ENCODE measurements at places on chromosomes 3 and 15.

GRCh38 chr15:71529361-71529760, 281.0 kb upstream of the NR2E3 start:
- peak; percentile 32 for DNase-seq

DNA sequence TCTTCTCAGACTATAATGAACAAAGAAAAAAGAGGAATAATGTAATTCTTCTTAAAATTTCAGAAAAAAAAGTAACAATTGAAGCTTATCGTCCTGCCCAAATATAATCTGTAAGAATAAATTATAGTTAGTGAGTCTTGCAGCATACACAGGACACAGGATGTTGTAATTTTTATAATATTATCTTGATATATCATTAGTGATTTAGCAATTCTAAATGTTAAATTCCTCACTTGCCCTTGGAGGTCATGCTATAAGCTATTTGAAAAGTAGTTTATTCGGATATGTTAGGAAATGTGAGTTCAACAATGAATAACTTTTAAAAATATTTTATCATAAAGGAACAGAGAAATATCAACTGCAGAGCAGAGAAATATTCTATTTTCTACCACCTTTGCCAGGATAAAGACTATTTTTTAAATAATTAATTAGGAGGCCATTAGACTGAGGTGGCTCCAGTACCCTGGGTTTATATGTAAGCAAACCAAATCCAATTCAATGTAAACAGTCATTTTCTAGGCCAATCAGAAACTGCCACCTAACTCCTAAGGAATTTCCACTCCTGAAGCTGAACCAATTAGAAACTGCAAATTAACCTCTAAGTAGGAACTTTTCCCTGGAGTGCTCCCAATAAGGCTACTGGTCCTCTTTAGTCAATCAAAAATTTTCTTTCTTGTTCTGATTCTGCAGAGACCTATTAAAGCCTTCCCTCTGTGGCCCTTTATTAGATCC, 1109.3 kb downstream of the ROBO2 start:
- no peak for DNase-seq

DNA sequence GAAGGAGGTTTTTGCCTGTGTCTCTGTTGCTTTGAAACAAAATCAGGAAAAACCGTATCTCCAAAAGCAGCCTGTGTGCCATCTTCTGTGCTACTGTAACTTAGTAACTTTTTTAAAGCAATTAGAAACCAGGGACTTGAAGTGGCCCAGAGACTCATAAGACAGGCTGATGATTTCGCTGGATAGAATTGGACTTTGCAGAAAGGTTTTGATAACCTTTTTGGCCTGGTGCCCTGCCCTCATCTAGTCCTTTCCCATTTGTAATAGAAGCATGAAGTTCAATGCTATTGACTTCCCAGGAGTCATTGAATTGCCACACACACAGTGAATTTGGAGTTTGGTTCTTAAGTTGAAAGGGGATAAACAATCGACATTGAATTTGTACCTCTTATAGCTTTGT, 157.2 kb downstream of the PTPRG start:
- no peak for DNase-seq

- DNase-seq: no peak
These were observed 1.7 kb upstream of the GPR87 start for GRCh38 chr3:151318313-151318712.

DNA sequence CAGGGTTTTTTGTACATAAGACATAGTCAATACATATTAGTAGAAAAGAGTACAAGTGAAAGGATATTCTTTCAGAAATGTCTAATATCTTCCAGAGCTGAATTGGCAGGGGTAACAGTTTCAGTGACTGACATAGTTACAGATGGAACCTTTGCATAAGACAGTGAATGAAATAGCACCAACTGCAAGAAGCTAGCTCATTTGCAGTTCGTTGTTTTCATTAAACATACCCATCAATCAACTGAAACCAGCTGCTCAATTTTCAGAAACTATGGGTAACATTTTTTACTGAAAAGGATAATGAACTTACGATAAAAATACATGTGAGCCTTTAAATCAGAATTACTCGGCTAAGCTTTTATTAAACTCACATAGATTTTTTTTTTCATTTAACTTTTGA, 93.9 kb upstream of the EPHA3 start:
- DNase-seq: no peak

DNA sequence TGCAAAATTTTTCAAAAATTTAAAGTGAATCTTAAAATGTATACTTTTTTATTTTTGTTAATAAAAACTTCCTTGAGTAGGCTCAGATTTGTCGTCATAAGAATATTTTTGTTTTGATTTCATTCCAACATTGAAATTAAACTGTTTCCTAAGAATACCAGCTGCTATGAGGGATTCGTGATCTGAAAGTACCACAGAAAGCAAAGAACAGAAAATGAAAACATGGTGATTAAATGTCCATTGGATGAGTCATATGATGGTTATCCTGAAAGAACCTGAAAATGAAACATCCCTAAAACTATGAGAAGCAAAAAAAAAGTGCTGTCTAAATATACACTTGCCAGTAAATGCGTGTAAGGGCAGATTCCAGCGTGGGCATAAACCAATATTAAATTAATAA, 143.8 kb downstream of the GMNC start:
- no peak for DNase-seq

DNA sequence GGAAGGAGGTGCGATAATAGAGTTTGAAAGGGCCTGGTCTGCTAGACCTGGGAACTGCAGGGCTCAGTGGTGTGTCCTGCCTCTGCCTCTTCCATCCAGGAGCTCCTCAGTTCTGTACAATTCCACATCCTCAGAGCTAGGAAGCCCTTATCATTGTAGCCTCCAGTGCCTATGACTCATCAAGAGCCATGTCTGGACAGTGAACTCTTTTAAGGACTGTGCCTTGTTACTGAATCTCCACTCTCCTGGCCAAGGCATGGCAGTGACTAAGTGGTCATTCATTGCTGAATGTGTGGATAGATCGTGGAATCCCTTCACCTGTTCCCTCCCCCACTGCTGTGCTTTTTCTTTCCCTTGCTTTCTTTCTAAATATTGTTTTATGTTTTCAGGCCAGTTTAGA, 2.9 kb downstream of the TIMP4 start:
- DNase-seq: no peak

GRCh38 chr15:38253351-38253781, 730 bp downstream of the SPRED1 start:
- no peak for DNase-seq

- DNase-seq: peak; percentile 89
These were observed 13.9 kb downstream of the SPINT1 start for GRCh38 chr15:40857601-40858341.

DNA sequence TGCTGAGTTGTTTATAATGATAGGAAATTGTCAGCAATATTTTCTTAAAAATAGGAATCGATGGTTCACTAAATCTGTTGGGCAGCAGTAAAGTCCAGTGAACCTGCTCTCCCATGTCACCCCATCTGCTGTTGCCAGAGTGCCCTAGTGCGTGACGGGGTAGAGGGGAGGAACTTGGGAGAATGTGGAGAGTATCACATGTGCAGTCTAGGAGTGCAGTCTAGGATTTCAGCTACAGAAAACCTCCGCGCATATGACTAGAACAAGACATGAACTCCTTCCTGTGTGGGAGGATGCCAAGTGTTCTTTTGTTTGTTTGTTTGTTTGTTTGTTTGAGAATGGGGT, 74.6 kb upstream of the ACAD9 start:
- no peak for DNase-seq

- DNase-seq: no peak
These were observed 52.3 kb downstream of the WNT5A start for GRCh38 chr3:55434789-55435188.

DNA sequence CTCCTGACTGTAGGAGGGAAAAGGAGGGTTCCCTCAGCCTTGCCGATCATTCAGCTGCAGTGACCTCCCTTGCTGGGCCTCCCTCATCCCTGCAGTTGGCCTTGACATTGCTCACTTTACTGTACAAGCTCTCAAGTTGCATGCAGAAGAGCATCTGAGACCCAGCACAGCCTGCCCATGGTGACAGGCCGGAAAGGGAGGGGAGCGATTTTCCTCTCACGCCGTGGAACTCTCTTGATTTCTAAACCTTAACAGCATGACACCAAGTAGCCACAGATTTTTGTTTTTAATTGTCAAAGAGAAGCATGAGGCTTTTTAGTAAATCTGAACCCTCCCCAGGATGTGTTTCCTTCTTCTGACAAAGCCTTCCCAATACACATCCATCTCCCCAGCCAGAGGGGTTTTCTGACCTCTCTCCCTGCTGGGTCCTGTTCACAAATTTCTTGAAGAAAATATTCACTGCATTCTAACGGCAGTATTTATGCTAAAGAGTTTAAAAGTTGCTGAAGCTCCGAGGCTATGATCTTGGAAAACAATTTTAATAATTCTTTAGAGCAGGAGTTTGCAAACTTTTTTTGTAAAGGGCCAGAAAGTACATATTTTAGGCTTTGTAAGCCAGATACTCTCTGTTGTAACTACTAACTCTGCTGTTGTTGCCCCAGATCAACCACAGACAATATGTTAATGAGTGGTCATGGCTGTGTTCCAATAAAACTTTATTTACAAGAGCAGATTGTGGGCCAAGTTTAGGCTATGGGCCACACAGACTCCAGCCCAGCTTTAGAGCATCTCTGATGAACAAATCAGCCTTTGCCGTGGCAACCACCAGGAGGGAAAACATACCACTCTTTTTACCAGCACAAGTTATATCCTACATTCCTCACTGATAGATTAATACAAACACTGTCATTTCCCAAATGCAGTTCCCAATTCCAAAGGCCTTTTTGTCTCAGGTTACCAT, 34.8 kb downstream of the LMCD1 start:
- no peak for DNase-seq

DNA sequence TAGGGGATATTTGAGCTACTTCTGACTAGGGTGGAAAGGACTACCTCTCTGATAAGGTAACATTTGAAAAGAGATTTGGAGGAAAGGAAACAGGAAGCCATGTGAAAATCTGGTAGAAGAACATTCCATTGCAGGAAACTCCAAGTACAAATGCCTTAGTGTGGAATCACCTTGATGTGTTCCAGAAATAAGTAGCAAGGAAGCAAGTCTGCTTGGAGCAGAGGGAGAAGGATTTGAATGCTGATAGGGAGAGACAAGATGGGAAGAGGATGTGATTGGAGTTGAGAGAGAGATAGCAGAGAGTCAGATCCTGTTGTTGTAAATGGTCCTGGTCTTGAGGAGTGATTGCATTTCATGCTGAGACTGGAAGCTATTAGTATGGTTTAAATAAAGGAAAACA, 335.1 kb upstream of the DCBLD2 start:
- no peak for DNase-seq

- DNase-seq: no peak
These were observed 12.2 kb downstream of the ZNF774 start for GRCh38 chr15:90364251-90364650.

GRCh38 chr3:44510000-44510368, 32.5 kb upstream of the ZNF445 start:
- DNase-seq: no peak

- DNase-seq: no peak
These were observed 107.6 kb upstream of the FGF7 start for GRCh38 chr15:49315391-49315823.

DNA sequence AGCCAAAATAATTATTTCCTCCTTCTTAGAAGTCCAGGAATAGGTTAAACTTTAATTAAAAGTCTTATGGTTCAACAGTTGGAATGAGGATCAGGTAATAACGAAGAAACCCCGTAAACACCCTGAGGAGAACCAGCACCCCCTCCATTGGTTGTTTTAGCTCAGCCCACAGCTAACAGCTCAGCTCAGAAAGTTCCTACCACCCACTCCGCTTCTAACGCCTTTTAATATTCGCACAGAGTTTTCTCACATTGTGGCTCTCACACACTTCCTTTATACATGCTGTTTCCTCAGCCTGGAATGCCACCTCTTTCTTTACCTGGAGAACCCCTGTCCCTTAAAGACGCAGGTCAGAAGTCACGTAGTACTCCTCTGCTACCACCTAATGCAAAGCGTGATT, 17.0 kb downstream of the CX3CR1 start:
- no peak for DNase-seq

GRCh38 chr3:173799060-173799816, 401.7 kb downstream of the NLGN1 start:
- DNase-seq: no peak

GRCh38 chr15:101440846-101441590, 48.5 kb downstream of the PCSK6 start:
- DNase-seq: no peak

GRCh38 chr3:65676580-65676979, 362.1 kb downstream of the MAGI1 start:
- DNase-seq: no peak

DNA sequence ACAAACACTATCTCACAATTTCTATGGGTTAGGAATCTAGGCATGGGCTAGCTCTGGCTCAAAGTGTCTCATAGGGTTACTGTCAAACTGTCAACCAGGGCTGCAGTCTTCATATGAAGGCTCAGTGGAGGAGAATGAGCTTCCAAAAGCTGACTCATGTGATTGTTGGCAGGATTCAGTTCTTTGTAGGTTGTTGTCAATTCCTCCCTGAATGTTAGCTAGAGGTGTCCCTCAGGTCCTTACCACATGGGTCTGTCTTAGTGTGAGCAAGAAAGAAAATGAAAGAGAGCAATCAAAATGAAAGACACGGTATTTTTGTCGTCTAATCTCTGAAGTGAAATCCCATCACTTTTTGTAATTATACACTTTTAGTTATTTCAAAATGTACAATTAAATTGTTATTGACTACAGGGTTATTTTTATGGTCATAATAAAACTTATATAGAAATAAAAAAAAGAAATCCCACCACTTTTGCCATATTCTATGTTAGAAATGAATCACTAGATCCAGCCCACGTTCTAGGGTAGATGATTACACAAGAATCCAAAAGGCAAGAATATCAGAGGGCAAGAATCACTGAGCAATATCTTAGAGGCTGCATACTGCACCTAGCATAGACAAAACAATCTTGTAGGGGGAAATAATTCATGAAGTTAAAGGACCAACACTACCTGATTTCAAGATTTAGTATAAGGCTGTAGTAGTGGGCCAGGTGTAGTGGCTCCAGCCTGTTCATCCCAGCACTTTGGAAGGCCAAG, 8.4 kb downstream of the ACSBG1 start:
- DNase-seq: no peak

GRCh38 chr3:190124067-190124466, 3.4 kb upstream of the P3H2 start:
- DNase-seq: no peak

- DNase-seq: no peak
These were observed 77.5 kb downstream of the BOC start for GRCh38 chr3:113288881-113289280.

- no peak for DNase-seq
These were observed 33.3 kb downstream of the TM4SF18 start for GRCh38 chr3:149299938-149300801.

- no peak for DNase-seq
These were observed 260.5 kb upstream of the LYSMD4 start for GRCh38 chr15:99993681-99994131.

- no peak for DNase-seq
These were observed 10.1 kb upstream of the ITGA11 start for GRCh38 chr15:68442041-68442440.
